ENCODE measurements at places on chromosomes 3 and 15.

DNA sequence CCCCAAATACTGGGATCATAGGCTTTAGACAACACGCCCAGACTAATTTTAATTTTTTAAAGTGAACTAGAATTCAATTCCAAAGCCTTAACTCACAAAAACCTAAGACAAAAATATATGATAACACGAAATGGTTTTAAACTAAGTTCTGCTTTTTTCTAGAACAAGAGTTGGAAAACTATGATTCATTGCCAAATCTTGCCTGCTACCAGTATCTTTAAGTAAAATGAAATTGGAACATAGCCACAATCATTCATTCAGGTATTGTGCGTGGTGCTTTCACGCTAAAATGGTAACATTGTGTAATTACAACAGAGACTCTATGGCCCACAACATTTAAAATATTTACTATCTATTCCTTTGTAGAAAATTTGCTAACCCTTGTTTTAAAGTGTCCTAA lies 488.0 kb upstream of the ZNF385D start:
- no peak for DNase-seq

DNA sequence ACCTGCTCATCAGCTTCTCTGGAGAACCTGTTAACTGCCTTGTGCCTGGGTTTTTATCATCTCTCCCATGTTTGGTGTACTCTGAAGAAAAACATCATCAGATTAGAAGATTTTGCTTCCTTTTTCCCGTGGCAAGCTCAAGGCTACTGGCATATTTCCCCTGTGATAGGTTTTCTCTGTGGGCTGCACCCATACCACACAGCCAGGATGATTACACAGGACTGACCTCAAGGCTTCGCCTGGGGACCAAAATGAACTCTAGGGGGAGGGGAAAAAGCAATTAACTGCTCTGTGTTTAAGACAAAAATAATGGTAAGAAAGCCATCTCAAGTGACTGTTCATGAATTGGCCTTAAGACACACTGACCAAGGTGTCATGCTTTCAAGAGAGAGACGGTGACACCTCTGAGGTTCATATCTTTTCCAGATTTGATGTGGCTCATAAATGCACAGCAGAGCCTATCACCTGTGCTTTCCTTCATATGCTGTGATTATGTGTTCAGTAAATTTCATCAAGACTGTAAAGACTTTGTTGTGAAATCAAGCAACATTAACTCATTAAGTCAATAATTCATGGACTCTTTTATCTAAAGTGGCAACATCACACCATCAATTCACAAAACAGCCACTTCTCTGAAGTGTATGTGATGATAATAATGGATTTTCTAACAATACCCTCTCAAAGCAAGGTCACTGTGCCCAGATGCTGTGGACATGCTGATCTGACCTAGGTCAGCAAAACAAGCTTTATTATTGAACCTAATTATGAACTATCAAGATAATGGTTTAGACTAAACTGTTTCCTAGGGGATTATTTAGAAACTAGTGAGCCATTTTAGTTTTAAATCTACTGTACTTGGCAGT lies 427.9 kb downstream of the WDR72 start:
- DNase-seq, result no peak

- no peak for DNase-seq
Measured at GRCh38 chr15:52104532-52105004, 8.0 kb downstream of the BCL2L10 start.

DNA sequence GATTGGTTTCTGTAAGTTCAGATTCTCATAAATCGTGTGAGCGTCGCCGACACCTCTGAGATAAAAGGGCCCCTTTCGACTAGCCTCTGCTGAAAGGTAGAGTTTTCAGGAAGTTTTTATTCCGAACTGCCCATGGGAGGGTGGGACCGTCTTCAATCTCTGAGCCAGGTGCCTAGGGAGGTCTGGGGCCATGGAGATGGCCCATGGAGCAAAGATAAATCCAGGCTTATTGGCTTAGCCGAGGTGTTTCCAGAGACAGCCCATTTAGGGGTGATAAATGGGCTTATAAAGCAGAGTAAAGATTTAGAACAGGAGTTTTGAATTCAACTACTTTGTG lies 442 bp downstream of the QTRT2 start:
- no peak for DNase-seq

DNA sequence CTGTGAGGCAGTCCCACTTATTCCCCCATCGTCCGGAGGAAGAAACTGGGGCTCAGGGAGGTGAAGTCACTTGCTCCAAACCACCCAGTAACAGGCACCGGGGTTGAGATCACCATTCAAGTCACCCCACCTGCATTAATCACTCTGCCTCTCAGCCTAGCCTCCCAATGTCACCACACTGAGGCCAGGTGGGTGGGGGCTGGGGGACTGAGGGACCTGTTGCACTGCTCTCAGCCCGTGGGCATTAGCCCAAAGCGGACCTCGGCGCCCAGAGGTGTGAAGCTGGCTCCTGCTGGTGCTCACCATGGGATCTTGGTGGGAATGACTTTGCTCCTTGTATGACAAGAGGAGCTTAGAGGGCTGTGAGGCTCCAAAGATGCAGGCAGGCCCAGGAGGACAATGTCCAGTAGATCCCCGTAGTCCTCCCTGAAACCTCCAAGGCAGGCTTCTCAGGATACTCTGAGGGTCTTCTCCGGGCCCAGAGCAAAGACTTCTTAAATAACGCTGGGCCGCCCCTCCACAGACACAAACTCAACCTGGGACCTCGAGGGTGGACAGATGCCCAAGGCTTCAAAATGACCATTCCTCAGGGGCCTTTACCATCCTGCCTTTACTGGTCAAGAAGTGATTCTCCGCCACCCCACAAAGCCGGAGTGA lies 1.7 kb downstream of the NT5DC2 start:
- no peak for DNase-seq

DNA sequence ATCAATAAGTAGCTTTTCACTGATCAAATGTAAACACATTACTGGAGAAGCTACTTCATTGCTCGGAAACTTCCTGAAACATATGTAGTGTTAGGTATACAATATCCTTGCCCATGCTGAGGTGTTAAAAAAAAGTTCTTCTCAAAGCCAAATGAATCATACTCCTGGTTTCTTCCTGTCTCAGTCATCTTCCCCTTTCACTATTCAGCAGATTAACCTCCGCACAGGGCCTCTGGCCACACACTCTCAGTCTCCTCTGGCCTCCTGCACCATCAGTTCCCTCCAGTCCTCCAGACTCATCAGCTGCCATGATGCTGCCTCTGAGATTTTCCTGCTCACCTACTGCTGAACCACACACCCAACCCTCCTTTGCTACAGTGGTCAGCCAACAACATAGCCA lies 70.5 kb upstream of the BOC start:
- DNase-seq, result no peak

Measured in activated B cell treated with CpG ODN at 0.5 μM for 24 hours (primary cell).